ENCODE measurements at places on chromosomes 16 and 17.

- DNase-seq, result no peak
Observed at GRCh38 chr17:79871131-79871530, 31.9 kb upstream of the CBX4 start.

DNA sequence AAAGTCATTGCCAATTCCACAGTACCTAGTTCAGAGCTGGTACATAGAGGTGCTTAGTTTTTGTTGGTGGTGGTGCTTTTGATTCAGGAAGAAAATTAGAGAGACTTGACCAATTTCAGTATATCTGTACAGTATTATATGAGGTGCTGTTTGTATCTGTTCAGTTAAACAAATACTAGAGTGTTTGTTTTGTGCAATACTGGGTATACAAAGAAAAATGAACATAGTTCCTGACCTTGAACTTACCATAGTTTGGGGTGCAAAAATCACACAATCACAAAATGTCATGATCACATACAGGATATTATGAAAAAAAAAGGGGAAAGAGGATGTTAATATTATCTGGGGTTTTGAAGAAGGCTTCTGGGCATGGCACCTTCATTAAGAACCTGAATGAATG lies 39.8 kb upstream of the GOT2 start:
- no peak for DNase-seq

GRCh38 chr16:56878282-56878854 lies 13.4 kb downstream of the SLC12A3 start:
- no peak for DNase-seq

- DNase-seq, result no peak
Observed at GRCh38 chr17:39002991-39003715, 36.0 kb upstream of the FBXO47 start.

DNA sequence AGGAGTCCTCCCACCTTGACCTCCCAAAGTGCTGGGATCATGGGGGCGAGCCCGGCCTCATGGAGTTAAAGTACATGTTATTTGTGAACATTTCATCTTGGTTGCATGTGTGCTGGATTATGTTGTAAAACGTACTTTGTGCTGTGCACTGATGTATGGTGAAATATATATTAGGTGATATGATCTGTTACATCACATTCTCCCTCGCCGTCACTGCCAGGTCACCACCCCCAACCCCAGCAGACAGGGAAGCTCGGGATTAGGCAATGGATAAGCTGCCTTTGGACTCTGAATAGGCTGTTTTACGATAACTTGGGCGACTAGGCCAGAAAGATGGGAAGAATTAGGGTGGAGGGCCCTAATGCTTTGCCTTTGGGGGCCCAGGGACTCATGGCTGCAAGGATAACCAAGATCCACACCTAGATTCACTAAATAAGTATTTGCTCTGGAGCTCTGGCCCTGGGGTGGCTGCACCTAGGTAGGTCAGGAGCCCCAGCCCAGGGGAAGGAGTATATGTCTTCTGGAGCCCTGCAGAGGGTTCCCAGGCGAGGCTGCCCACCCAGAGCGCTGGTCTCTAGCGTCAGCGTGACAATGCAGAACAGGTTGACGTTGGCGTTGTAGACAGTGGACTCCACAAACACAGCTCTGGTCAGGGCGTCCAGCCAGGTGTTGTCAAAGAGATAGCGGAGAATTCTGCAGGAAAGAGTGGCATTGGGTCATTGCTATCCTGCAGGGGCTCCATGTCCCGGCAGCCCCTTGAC lies 27.1 kb upstream of the GCSH start:
- no peak for DNase-seq

DNA sequence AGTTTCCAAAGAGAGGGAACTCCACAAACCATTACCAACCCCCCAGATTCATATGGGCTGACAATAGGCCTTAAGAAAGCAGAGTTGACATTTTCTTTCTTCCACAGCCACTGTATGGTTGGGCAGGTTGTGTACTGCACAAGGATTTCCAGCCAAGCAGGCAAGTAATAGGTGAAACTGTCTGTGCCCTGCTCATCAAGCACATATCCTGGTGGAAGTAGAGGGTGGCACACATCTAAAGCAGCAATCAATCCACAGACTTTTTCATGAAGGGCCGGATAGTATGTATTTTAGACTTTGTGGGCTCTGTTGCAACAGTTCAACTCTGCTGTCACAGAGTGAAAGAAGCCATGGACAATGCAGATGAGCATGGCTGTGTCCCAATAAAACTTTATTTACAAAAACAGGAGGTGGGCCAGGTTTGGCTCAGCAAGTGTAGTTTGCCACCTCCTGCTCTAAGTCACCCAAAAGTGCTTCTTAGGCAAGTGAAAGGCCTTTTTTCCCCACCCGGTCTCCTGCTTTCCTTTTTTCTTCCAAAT lies 63.4 kb downstream of the SNX20 start:
- no peak for DNase-seq

DNA sequence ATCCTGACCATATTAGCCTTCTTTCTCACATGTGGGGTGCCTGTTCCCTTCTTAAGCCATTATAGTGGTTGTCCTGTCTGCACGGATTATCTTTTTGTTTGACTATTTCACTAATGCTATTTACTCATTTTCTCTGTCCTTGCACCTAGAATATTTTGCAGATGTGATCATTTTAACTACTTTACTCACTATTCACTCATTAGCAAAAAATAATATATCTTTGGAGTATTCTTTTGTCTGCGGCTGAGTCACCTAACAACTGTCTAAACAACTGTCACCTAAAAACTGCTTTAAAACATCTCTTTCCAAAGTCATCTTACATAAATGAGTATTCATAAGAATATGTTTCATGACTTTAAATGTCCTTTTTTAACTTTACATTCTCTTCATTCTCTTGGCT lies 87.4 kb downstream of the KCNJ2 start:
- DNase-seq, result no peak

GRCh38 chr17:69477204-69477902 lies 62.9 kb downstream of the MAP2K6 start:
- DNase-seq, result no peak

DNA sequence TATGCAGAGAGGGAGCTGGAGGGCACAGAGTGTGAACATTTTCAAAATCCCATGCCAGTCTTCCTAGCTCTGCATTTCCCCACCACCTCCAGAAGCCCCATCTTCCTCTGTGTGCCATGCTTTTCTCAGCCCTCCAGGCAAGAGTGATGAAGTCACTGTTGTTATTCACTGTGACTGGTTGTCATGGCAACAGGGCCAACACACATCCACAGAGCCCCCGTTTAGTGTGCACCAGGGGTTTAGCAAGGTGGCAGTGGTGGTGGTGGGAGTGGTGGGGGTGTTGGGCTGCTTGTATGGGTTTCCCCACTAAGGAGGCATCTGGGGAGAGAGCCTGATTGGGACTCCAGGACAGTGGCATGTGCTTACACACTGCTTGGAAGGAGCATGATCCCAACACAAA lies 309.9 kb upstream of the ASIC2 start:
- no peak for DNase-seq

- DNase-seq, result no peak
Observed at GRCh38 chr17:45824901-45825492, 19.7 kb upstream of the SPPL2C start.

DNA sequence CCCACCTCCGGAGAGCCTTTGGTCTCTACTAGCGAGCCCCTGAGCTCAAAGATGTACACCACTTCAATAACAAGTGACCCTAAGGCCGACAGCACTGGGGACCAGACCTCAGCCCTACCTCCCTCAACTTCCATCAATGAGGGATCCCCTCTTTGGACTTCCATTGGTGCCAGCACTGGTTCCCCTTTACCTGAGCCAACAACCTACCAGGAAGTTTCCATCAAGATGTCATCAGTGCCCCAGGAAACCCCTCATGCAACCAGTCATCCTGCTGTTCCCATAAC lies 702 bp downstream of the SPN start:
- no peak for DNase-seq
